Suppressor macrophage (primary cell): ENCODE measurements at places on chromosomes 13 and 19.

DNA sequence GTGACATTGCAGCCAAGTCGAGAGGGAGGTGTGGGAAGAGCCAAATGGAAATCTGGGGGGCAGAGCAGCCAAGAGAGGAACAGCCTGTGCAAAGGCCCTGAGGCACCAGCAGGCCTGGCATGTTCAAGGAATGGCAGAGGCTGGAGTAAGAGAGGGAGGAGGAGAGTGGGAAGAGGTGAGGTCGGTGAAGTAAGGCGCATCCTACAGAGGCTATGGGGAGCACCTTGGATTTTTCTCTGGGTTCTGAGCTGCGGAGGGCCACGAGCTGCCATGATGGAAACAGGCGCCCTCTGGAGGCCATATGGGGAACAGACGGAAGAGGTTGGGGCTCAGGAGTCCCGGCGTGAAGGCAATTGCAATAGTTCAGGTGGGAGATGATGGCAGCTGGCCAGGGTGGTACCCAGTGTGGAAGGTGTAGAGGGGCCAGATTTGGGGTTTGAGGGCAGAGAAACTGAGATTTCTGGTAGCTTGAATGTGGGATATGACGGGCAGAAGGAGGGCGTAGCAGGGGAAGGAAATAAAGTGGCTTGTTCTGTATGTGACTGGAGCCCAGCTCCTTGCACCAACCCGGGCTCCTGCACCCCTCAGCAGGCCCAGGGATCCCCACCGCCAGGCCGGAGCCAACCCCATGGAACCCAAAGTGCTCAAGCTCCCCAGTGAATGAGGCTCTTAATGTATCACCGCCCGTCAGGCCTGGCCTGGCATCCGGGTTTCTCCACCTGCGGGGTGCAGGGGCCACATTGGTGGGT is 20.5 kb upstream of the STRN4 start:
- DNase-seq = peak; percentile 73

- DNase-seq = no peak
Observed at GRCh38 chr19:33988601-33989000, 183.7 kb upstream of the LSM14A start.

- DNase-seq = no peak
Observed at GRCh38 chr19:10885201-10886169, 14.1 kb downstream of the CARM1 start.

GRCh38 chr13:56314765-56315164 is 826.0 kb upstream of the PRR20A start:
- DNase-seq = no peak

- DNase-seq = no peak
Observed at GRCh38 chr13:87607266-87607665, 63.9 kb upstream of the SLITRK5 start.

DNA sequence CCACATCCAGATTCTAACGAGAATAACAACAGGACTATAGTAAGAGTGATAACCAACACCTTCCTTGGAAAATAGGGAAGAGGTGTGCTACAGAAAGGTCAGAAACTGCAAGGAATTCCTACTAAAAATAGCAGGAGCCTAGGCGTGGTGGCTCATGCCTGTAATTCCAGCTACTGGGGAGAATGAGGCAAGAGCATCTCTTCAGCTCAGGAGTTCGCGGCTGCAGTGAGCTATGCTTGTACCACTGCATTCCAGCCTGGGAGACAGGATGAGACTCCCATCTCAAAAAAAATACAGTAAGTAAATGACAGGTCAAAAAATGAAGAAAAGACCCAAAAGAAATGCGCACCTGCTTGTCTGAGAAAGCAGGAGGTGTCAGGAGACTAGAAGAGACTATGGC is 101.5 kb upstream of the TSHZ3 start:
- DNase-seq = no peak

GRCh38 chr19:7153022-7153421 is 83.5 kb downstream of the ZNF557 start:
- no peak for DNase-seq

DNA sequence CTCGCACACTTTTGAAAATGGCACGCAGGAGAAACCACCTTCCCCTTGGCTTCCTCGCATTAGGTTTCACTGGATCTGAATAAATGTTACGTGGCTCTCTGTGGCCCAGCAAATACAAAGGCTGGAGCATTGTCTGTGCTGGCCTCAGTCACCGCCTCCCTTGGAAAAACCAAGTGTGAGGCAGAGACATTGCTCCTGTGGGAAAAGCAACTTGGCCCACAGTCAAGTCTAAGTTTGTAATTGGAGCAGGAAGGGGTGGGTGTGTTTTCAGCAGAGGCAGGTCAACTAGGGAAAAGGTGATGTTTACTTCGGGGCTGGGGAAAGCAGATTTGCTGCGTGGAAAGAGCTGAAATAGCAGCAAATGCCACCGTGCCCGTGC is 101.6 kb downstream of the IRS2 start:
- DNase-seq = no peak

GRCh38 chr19:46384396-46384795 is 29.0 kb downstream of the CCDC8 start:
- no peak for DNase-seq

DNA sequence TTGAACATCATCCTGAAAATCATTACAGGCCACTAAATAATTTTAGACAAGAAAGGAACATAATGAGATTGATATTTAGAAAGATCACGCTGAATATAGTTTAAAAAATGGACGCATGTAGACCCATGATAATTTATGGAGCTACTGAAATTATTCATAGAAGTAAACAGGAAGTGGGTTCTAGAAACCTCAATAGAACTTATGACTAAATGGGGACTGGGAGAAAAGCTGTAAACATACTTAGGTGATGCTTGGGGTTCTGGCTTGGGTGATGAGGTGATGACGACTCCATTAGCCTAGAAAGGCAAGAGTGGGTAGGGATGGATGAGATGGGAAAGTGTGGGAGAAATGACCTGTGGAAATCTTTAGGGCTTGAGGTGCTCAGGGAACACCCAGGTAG is 484.0 kb downstream of the MYO16 start:
- no peak for DNase-seq

DNA sequence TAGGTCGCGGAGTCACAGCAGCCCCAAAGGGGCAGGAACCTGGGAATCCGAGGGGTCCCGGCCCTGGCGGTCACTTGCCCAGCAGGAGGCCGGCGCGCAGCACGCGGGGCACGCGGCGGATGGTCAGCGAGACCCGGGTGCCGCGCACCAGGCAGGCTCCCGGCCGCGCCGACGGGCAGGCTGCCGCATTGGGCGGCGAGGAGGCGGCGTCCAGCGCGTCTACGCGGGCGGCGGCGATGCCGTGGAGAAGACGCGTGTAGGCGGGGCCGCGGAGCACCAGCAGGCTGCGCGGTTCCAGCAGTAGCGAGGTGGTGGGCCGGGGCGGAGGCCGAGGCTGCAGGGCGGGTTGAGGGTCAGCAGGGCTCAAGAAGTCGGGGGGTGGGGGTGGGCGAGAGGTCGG is 607 bp upstream of the SYNE4 start:
- peak; percentile 83 for DNase-seq

GRCh38 chr19:1700733-1701663 is 48.6 kb upstream of the TCF3 start:
- no peak for DNase-seq

GRCh38 chr13:57899096-57899495 is 267.6 kb downstream of the PCDH17 start:
- DNase-seq = no peak

DNA sequence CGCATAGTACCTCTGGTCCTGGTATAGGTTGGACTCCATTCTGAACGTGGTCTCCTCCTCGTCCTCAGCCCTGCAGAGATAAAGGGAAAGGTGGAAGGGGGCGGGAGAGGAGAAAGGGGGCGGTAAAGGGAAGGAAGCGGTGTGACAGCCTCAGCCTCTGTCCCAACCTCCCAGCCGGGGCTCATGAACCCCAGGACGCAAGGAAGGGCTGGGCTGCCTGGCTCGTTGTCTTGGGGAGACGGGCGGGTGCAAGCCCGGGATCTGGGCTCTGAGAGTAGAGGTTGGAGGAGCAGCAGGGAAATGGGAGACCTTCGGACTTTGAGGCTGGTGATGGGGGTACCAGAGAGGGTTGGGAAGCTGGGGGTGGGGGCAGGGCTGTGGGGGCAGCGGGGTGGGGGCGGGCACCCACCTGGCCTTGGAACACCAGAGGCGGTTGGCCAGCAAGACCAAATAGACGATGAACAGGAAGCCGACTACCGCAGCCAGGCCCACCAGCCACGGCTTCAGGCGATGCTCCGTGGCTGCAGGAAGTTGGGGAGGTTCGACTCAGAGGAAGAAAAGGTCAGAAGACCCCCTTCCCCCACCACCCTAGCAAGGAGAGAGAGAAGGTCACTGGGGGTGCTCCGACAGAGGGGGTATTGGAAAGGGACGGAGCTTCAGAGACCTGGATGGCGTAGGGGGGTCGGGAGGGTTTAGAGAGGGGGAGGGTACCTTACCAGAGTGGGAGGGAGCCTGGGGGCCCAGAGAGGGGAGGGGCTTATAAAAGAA is 1.7 kb downstream of the SMIM24 start:
- no peak for DNase-seq

- no peak for DNase-seq
Observed at GRCh38 chr13:25502551-25502950, 130.8 kb downstream of the ATP8A2 start.

GRCh38 chr13:113201815-113202214 is 6.7 kb downstream of the PCID2 start:
- peak; percentile 13 for DNase-seq

GRCh38 chr13:91058066-91058465 is 289.4 kb upstream of the MIR17HG start:
- no peak for DNase-seq

GRCh38 chr19:13163609-13164342 is 13.6 kb downstream of the IER2 start:
- DNase-seq = peak; percentile 26

GRCh38 chr19:615619-616018 is 17.7 kb downstream of the POLRMT start:
- peak; percentile 48 for DNase-seq

- DNase-seq = no peak
Observed at GRCh38 chr13:66128692-66129269, 1101.4 kb downstream of the PCDH9 start.

DNA sequence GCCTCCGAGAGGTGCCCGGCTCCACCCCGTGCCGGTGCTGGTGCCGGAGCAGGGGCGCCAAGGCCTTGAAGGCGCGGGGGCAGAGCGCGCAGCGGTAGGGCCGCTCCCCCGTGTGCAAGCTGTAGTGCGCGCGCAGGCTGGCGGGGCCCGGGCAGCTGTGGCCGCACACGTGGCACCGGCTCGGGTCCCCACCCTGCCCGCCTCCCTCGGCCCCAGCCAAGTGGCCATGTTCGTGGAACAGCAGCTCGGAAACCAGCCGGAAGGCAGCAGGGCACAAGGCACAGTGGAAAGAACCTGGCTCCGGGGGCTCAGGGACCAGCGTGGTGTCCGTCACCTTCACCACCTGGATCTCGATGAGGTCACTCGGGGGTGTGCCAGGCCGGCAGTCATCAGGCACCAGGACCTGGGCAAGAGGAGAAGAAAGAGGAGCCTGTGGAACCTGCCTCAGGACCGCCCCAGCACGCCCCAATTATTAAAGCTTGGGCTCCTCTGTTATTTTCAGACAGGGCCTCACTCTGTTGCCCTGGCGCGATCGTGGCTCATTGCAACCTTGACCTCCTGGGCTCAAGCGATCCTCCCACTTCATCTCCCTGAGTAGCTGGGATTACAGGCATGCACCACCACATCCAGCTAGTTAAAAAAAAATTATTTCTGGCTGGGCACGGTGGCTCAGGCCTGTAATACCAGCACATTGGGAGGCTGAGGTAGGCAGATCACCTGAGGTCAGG is 2.0 kb downstream of the ZNF784 start:
- no peak for DNase-seq

GRCh38 chr13:101811284-101811839 is 358.9 kb downstream of the ITGBL1 start:
- no peak for DNase-seq

- peak; percentile 15 for DNase-seq
Observed at GRCh38 chr19:41696402-41697197, 8.5 kb upstream of the CEACAM7 start.

DNA sequence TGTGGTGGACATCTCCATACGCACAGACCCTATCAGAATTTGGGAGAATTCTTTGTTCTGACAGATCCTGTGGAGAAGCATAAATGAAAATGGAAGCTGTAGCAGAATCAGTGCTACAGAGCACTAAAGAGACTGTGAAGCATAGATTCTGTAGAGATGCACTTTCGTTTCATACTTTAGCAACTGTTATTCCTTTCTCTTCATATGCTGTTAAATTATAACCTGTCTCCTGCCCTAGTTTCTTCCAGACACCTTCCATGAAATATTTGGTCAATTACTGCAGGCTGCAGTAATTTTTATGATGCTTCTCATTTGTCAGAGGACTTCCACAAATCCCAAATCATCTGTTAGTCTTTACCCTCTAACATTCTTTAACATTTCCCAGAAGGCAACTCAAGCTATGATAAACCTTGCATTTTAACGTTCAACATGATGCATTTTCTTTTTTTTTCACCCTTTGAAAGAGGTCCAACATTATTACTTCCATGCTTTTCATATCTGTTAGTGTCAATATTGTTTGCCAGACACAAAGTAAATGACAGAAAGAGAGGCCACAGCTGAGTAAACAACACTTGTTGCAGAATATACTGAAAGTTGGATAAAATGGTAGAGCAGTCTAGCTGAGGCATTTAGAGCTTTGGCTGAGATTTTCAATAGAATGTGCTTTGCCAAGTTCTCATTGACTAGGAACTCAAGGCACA is 412.7 kb downstream of the LMO7 start:
- no peak for DNase-seq

- peak; percentile 60 for DNase-seq
Observed at GRCh38 chr13:50126263-50126992, 111.2 kb downstream of the KCNRG start.

DNA sequence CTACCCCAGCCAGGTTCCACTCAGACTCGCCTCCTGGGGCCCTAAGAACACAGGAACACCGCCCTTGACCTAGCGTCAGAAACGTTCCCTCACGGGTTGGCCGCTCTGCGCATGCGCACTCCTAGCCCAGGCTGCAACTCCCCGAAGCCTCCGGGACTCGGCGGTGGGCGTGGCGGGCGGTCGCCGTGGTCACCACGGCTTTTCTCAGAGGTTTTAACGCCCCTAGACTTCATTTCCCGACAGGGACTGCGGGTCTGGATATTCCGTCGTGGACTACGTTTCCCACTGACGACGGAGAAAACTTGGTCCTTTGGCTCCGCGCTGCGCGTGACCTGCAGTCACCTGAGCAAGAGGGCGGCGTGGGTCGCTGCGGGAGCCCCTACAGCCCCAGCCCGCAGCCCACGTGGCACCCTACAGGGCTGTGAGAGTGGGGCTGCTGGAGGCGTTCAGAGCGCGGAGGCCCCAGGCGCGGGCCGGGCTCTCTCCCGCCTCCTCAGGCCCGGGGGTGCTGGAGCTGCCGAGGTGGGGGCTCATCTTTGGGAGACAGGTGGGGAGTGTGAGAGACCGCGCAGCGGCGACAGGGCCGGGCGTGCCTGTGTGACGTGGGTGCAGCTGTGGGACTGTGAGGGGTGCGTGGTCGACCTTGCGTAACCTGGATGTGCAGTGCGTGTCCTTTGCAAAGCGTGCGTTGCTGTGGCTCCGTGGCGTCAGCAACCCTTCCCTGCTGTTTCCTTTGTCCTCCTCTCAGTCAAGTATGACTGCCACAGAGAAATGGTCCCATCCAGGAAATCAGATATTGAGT is 38.0 kb upstream of the ZNF573 start:
- peak; percentile 40 for DNase-seq

GRCh38 chr19:17281391-17282304 is at the start of gene ANKLE1:
Gene ANKLE1, plus strand, starts transcription at chr19:17281901. Its CDS starts 20 bp downstream, at chr19:17281921.
- DNase-seq = peak; percentile 77
